ENCODE measurements at places on chromosomes 1 and 21.

GRCh38 chr1:28822799-28823198, 10.8 kb downstream of the OPRD1 start:
- DNase-seq: no peak

DNA sequence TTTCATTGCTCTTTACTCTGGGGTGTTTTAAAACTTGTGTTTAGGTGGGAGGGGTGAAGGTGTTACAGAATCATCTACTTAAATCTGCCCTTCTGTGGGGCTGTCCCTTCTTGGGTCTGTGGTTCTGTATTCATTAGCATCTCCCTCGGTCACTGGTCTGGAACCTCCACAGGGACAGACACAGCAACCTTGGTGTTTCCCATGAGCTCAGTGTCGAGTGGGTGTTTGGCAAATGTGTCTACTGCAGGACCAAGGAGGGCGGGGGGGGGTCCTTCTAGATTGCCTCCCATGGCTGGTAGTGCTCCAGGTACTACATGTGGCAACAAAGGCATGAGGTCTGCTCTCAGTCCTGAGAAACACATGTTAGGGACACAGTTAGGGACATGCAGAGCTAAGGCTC, 273.4 kb downstream of the PCP4 start:
- no peak for DNase-seq

DNA sequence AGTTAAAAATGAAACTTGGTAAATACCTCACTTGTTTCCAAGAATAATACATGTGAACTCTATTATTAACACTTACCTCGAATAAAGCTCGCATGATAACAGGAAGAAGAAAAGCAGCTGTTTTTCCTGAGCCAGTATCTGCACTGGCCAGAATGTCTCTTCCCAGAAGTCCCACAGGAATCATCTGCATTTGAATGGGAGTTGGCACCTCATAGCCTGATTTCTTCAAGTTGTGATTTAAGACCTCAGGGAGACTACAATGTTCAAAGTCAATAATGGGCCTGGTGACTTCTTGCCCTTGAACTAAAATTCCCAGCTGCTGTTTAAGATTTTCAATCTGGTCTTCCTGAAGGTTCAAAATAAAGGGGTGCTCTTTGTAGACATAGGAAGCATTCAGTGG, 3.8 kb downstream of the DDX59 start:
- DNase-seq: no peak

DNA sequence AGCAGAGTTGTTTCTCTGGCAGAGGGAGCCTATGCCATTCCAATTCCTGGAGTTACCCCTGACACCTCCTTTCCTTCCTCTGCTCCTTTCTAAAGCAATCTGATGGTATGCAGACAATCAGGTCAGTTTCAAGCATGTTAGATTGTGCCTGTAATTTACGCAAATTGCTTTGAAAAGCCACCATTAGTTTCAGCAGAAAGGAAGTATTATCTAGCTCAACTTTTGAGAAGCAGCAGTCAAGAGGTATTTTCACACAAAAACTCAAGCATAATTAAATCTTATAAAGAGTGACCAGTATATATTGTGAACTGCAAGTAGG, 2.2 kb downstream of the ERRFI1 start:
- DNase-seq: no peak

DNA sequence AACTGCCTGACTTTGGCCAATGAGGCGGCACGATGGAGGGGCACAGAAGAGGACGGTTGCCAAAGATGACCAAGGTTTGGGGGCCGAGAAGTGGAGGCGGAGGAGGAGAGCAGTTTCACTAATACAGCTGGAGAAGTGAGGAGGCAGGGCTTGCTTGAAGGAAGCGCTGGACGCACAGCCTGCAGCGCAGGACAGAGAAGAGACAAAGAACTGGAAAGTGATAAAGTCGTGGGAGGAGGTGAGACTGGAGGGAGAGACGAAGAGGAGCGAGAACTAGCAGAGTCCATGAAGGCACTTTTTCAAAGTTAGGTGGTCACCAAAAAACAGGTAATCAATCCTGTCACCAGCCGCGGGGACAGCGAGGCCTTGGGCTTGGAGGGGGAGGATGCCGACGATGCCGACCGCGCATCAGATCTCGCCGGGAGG, 771 bp downstream of the PACC1 start:
- DNase-seq: no peak

DNA sequence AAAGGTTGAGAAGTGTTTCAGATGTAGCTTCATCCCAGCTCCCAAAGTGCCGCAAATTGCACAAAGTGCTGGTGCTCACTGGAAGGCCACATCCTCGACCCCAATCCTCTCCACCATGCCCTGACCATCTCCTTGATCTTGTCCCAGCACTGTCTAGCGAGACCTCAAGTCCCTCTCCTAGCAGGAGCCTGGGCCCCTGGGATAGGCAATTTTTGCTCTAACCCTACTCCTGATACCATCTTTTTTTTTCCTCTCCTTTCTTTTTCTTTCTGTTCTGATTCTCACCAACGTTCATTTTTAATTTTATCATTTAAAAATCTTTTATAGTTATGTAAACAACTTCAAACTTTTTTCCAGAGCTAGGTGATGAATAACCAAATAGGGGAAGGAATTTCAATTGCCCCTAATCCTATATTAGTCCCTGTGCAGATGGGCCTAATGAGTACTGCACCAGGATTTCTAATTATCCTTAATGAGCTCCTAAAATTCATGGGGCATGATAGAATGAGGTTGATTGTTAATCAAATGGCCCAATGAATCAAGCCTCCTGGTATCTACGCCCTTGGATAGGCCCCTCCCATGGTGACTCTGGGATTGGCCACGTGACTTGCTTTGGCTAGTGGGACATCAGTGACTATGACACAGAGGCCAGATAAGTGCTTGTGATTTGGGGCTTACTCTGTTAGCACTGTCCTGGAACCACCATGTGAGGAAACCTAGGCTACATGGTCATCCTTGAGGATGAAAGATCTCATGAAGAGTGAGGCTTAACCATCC, 41.5 kb upstream of the TENT5B start:
- no peak for DNase-seq

- peak; percentile 62 for DNase-seq
Measured at GRCh38 chr1:47710329-47711071, 272.7 kb downstream of the FOXD2 start.

DNA sequence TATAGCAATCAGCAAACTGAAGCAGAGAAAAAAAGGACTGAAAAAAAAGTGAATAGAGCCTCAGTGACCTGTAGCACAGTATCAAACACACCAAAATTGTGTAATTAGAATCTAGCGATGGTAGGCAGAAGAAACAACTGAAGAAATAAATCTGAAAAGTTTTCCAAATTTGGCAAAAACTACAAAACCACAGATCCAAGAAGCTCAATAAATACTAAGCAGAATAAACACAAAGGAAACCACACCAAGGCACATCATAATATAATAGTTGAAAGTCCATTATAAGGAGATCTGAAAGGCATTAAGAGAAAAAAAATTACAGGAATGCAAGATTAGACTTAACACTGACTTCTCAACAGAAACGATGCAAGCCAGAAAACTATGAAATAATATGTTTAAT, 7.1 kb upstream of the IL12RB2 start:
- DNase-seq: no peak

- DNase-seq: no peak
Measured at GRCh38 chr21:27407271-27407670, 440.4 kb upstream of the ADAMTS5 start.

DNA sequence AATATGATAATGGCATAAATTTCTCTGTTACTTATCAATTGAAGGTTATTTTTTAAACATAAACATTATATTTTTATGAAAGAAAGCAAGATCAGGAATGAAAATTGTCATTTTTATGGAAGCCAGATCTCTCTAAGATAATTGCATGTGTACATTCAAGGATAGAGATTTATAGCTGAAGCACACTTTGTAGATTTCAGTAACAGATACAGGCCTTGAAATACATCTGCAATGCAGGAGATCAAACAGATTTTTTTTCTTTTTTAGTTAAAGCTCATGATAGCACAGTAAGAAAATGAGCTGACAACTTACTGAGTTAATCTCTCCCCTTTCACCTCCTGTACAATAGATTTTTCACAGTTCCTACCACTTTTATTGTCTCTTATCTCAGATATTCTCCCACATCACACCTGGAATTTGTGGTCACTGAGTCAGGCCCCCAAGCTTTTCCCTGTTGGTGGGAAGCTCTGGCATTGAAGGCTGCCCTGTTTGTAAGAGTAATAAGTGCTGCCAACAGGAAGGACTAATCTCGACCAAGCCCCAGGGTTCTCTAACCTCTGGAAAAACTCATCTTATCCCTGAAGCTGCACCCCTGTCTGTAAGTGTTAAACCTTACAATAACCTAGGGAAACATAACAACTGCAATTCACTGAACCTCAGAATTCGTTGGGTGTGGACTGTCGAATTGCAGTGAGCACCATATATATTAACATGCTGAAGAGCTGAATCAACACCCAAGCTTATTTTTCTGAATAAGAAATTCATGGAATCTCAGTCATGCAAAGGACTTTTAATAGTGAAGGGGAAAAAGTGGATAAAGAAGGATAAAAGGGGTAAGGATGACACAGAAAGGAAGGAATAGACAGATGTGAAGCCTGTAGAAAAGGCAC, 599.0 kb downstream of the LMO4 start:
- no peak for DNase-seq

GRCh38 chr1:31095985-31096384, 30.5 kb upstream of the PUM1 start:
- no peak for DNase-seq

- DNase-seq: no peak
Measured at GRCh38 chr1:18512883-18513282, 32.2 kb downstream of the KLHDC7A start.

- peak; percentile 79 for DNase-seq
Measured at GRCh38 chr1:161192476-161193465, 6.1 kb downstream of the ADAMTS4 start.

DNA sequence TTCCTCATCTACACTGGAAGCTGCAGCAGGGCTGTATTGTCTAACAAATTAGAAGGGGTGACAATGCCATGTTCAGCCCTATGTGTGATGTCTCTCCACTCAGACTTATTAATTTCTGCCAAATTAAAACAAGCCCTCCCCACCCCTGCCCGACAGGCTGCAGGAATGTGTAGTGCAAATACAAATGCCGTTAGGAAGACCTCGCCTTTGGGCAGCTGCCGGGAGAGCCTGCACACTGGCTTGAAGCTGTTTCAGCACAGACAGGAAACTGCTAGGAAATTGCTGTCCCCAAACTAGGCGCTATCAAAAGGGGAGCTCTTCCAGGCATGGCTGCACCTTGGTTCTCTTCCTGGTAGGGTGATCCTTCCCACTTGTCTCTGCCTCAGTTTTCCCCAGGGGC, 135.2 kb downstream of the ELAVL4 start:
- DNase-seq: no peak

DNA sequence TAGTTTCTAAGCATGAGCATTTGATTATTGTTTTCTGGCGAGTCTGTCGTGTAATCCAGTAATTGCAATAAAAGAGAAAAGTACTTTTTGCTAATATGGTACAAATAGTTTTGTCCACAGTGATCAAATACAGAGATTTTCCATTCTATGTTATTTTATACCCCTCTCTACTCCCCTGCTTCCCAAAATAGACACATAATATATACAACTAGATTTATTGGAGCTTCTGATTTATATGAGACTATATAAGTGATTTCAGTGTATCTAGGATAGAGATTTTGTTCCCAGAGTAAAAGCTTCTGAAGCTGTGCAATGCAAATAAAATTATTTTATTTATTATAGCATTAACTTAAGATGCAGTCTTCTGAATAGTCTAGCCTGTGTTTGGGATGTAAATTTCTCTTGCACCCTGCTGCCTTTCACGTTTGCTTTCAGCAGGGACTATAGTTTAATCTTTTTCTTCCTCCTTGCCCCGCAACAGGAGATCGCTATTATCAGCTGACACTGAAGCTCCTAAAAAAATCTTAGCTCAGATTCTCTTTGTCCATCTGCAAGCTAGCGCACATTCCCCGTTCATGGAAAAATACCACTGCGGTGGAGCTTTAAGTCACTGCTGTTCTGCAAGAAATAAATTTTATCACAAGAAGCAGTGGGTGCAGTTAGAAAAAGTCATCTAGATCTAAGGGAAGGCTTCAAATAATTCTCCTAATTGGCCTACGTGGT, 273.3 kb downstream of the DISC1 start:
- no peak for DNase-seq

- DNase-seq: peak; percentile 77
Measured at GRCh38 chr1:45010855-45011811, at the start of gene HECTD3. Gene HECTD3 (minus strand): TSS chr1:45011324. CDS start chr1:45011257, 67 bp downstream.

GRCh38 chr1:173255214-173255813, 48.2 kb upstream of the TNFSF4 start:
- peak; percentile 6 for DNase-seq

GRCh38 chr1:230907472-230908205, 39.3 kb upstream of the C1orf198 start:
- DNase-seq: no peak

GRCh38 chr1:55860798-55861519, 645.8 kb upstream of the USP24 start:
- DNase-seq: no peak

DNA sequence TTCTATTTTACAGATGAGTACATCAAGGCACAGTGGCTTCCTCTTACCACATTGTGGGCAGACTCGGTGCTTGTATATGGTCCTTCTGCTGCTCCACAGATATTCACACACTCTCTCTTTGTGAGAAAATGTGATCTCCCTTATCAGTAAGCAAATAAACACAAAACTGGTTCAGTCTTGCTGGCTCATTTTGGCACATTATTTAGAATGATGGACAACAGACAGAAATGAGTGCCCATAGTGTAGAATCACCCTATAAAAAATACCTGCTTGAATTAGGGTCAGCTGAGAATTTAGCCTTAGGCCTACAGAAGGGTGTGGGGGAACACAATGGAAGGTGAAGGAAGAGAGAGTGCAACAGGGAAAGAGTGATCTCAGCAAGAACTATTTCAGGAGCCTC, 423.1 kb downstream of the HLX start:
- no peak for DNase-seq

Measured in NCI-H2171 treated with DMSO at 0.1 percent for 48 hours (cell line).